ENCODE measurements at places on chromosomes 1 and 21.

GRCh38 chr1:87535551-87535950 is 206.9 kb downstream of the LMO4 start:
- no peak for DNase-seq

DNA sequence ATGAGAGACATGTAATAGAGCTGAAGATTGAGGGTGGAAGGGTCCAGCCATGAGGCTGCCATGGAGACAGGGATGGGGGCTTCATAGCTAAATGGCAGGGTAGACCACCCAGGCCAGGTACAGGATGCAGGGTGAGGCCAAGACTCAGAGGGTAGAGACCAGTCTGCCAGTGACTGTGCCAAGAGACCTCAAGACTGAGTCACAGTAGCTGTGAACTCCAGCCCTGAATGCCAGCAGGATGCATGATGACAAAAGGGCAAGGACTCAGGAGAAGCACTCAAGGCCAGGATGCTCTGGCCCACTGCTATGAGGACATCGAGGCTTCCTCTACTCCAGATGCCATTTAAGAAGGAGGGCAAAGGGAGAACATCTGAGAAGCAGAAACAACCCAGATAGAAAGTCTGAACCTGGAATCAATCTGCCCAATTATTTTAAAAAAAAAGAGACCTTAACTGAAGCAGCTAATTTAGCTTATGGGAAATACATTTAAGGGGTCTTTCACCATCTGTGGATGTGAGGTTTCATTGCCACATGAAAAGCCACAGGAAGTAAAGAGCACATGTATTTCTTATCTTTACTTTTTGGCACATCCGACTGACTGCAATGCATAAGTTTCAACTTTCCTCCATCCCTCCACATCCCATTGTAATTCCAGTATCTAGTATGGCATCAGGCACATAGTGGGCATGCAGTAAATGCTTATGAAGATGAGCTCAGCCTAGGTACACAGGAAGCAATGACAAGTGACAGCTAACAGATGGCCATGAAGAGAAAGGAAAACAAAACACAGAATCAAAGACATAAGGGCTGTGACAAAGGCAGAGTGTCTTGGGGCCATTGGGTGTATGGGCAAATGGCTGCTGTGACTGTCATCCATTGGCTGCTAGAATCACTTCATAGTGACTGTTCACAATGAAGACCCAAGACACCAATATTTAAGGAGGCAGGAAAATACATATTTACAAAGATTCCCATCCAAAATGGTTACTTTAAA is 40.2 kb downstream of the SUSD4 start:
- no peak for DNase-seq

DNA sequence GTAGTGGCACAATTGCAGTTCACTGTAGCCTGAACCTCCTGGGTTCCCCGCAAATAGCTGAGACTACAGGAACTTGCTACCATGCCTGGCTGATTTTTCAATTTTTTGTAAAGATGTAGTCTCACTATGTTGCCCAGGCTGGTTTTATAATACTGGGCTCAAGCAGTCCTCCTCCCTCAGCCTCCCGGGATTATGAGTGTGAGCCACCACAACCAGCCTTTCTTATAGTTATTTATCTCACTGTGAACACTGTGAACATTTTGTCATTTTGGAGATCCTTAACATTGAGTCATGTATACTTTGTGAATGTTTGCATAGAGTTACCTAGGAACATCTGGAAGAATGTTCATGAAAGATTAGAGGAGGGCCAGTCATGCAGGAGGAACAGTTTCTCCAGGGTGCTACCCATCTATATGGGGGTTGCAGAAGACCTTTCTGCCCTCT is 127.1 kb upstream of the CACYBP start:
- DNase-seq: peak; percentile 62

GRCh38 chr1:114088392-114089299 is 65.0 kb downstream of the SYT6 start:
- DNase-seq: no peak

DNA sequence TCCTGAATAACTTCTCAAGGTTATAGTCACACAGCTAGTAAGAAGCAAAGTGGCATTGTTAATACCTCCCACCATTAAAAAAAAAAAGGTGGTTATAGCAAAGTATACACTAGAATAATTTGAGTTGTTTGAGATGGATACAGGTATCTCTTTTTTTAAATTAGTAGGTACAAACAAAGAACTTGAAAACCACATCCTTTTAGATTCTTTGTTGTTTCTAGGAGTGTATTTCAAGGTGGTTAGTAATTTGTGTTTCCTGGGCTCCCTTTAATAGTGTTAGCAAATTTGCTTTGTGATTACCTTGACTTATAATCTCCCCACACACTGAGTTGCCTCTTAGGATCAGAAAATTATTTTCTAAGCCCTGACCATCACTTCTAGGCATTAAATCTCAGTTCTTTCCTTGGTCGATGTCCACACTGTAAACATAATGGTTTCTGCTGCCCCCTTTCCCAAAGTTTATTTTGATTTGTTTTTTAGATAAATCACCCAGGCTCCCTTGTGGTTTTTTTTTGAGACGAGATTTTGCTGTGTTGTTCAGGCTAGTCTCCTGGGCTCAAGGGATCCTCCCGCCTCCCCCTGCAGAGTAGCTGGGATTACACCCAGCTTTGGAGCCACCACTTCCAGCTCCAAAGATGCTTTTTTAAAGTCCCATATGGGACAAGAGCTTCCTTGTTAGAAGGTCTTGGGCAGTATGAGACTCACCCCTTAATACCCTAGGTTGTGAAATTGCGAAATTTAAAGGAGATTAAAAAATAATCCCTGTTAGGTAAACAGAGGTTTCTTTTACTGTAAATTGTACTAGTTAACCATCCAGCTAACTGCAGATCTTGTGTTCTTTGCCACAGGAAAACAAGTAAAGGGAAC is 6.2 kb downstream of the AKIRIN1 start:
- no peak for DNase-seq

DNA sequence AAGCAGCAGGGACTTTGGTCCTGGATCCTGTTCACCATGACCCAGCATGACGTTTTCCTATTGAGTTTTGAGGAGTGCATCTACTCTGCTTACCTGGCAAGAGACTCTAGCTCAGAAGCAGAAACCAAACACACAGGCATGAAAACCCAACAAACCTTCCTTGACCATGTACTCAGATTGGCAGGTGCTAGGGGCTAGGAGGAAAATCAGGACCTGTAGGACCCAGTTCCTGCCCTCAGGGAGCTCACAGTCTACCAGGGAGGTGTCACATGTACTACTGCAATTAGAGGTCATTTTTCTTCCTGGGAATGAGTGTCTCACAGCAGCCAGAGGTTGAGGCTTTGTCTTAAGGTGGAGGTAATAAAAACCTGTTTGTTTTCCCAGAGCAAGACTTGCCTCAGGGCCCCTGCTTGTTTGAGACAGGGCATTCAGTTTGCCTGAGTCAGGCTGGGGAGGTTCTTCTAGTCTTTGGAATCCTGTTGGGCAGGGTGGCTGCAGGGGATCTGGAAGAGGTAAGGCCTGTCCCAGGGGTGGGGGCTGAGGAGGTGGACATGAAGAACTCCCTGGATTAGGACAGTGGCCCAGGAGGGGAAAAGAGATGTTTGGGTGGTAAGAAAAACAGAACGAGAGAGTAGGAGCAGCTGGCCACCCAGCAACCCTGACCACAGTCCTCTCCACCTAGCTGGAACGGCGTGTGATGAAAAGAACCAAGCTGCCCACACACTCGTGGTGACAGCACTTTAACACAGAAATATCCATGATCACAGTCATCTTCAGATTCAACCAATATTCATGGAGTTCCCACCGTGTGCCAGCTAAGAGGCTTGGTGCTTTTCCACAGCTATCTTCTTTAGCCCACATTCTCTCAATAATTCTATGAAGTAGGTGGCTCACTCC is 30.8 kb downstream of the IER5 start:
- DNase-seq: peak; percentile 98

DNA sequence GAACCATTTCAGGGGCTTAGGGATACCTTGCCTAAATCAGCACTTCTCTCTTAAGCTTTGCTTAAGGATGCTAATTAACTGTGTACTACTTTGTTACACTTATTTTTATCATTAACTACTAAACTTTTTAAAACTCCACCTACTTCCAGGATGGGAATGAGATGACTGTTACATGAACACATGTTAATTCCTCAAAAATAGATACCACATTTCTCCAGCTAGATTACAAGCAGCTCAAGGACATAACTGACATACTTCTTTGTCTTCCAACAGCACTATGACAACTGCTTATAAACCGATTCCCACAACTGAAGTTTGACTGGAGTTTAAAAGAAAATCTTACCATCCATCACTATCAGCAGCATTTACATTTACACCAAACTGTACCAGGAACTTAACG is 53.7 kb downstream of the TP53BP2 start:
- DNase-seq: no peak

- DNase-seq: no peak
These were observed at the start of gene CYP4Z1 for GRCh38 chr1:47067097-47067594. Gene CYP4Z1 (plus strand): TSS chr1:47067231. CDS start chr1:47067491, 260 bp downstream.

DNA sequence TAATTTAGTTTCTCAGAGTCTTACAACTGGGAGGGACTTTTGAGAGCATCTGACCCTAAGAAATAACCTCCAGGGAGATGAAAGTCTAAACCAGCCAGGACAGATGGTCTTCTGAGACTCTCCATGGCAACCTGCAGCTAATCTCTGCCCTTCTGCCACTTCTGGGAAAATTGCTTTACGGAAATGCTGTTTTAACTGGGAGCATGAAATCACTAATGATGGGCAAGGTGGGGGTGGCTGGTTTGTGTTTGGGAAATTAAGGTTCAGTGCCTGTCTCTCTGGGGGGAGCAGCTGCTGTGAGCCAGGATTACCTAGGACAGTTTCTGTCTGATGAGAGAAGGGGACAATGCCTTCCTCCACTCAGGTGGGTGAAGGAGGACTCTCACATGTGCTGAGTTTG is 33.2 kb downstream of the ROR1 start:
- no peak for DNase-seq

- peak; percentile 72 for DNase-seq
These were observed 51.4 kb upstream of the GPR157 start for GRCh38 chr1:9180111-9180819.

- DNase-seq: no peak
These were observed 501.3 kb downstream of the OMA1 start for GRCh38 chr1:58045094-58045705.

DNA sequence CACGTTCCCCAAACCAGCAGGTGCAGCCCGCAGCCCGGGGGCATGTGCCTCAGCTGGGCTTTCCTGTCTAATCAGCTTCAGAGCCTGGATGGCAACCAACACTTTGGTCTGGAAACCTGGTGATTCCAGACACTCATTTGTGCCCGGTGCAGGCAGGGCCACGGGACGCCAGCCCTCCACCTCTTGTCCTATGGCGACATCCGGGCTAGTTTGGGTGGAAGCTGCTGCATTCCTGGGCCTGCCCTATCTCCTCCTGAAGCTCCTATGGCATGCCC is 111.8 kb downstream of the WDR4 start:
- DNase-seq: no peak

GRCh38 chr1:201226859-201227488 is 36.4 kb downstream of the IGFN1 start:
- no peak for DNase-seq

- DNase-seq: no peak
These were observed 323.3 kb upstream of the DUSP10 start for GRCh38 chr1:222065234-222065633.

- no peak for DNase-seq
These were observed 30.1 kb downstream of the B3GALT2 start for GRCh38 chr1:193156117-193156821.

DNA sequence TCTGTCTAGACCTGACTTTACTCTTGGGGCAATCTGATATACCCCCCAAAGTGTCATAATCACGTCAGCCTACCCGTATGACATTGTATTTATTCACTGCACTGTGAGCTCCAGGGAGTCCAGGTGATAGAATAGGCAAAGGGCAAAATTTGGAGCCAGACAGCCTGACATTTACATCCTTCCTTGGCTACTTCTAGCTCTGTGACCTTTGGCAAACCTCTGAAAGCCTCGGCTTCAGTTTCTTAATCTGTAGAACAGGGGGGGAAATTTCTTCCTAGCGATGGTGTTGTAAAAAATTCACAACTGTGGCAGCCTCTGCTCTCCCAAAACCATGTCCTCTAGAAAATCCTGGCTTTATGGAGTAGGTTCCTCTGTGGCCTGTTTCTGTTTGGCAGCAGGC is 240.9 kb downstream of the KIF26B start:
- DNase-seq: no peak

DNA sequence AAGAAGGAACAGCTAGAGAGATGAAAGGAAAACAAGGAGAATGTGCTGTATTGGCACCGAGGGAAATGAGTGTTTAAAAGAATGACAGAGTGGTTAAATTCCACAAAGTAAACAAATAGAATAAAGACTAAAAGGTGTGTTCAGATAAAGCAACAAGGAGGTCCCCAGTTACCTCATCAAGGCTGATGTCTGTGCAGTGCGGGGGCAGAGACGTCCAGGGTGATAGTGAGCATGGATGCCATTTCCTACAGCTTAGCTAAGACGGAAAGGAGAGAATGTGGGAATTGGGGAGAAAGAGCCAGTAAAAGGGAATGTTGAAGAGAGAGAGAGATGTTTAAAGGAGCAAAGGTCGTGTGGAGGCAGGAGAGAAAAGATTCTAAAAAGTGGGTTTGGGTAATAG is 15.5 kb downstream of the LMOD1 start:
- DNase-seq: no peak

- DNase-seq: no peak
These were observed 7.6 kb downstream of the CNR2 start for GRCh38 chr1:23905461-23906025.

- peak; percentile 91 for DNase-seq
These were observed 262.0 kb downstream of the HMCN1 start for GRCh38 chr1:185996211-185996610.

GRCh38 chr1:219446288-219446687 is 166.6 kb downstream of the ZC3H11B start:
- no peak for DNase-seq

- DNase-seq: no peak
These were observed 466.5 kb upstream of the DEPDC1 start for GRCh38 chr1:68963353-68963752.

DNA sequence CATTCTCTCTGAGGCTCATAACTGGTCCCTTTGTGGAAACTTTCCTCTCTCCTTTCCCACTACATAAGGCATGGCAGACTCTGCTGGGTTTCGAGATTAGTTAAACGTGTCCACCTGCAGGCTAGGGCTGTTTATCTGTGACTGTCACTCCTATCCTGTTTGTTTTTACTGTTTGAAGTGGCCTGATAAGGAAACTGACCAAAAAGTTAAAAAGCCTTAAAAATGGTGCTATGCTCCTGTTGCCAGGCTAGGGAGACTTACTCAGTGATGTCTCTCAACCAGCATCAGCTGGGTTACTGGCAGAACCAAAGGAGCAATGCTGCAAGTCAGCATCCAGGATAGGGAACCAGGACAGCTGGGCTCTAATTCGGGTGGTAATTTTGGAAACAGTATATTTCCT is 3.9 kb downstream of the PIGV start:
- DNase-seq: no peak

- peak; percentile 40 for DNase-seq
These were observed 35.7 kb downstream of the ZBTB8B start for GRCh38 chr1:32500387-32501209.

Data from bronchial epithelial cell (primary cell).